ENCODE measurements at places on chromosomes 1 and 21. TPM values are rescaled to one million over a fixed set of nuclear protein-coding genes. Genes with fewer than 3 reads are reported as not detected.

The CD1B gene
- not detected for total RNA-seq

GRCh38 chr21:36852864-36853263, 113.6 kb downstream of the HLCS start:
- DNase-seq = no peak

DNA sequence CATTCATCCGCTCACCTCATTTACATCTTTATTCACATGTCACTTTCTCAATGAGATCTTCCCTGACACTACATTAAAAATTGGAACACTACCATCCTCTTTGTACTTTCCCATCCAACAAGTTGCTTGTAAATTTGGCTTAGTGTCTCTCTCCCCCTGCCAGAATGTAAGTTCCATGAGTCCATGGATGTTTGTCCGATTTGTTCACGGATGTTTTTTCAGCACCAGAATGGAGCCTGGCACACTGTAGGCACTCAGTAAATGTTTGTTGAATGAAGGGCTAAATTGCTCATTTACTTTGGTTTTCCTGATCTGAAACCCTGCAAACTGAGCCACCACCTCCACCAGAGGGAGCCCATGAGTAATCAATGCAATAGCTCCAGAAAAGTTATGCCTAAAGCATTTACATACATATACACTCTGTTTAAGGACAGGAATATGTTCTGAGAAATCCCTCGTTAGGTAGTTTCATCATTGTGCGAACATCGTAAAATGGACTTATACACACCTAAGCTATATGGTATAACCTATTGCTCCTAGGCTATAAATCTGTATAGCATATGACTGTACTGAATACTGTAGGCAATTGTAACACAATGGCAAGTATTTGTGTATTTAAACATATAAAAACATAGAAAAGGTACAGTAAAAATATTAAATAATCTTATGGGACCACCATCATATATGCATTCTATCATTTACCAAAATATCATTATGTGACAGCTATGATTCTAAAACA, 2.8 kb upstream of the EYA3 start:
- DNase-seq = peak; percentile 72

DNA sequence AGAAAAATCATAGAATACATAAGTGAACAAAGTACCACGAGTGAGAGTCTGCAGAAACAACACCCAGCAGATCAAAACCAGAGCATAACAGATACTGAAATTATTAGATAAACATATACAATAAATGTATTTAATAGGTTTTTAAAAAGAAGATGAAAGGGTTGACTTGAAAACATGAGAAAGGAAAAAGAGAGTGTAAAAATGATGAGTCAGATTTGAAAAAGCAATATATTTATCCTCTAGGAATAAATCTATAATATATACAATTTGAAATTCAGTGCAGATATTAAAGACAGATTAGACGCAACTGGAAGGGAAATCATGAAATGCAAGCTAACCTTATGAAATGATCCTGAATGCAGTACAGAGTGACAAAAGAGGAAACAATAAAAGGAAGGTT, 170.2 kb upstream of the RUNX1 start:
- DNase-seq = no peak

GRCh38 chr1:111776391-111776790, 20.7 kb downstream of the DDX20 start:
- DNase-seq = peak; percentile 42

GRCh38 chr1:181133969-181134418, 45.5 kb downstream of the IER5 start:
- no peak for DNase-seq
